Temporal lobe (tissue), 4 donors: ENCODE measurements at places on chromosomes 1 and 21. TPM values are rescaled to one million over a fixed set of nuclear protein-coding genes. Genes with fewer than 3 reads are reported as not detected.

PSEN2 gene
- total RNA-seq: 20.4 TPM

C1orf210 gene
- not detected for total RNA-seq

ZNF593OS gene
- not detected for total RNA-seq

B3GALNT2 gene
- total RNA-seq: 17.0 TPM

KRTAP12-2 gene
- not detected for total RNA-seq

GUCA2A gene
- total RNA-seq: not detected

FCER1G gene
- total RNA-seq: 1.2 TPM

RALGPS2 gene
- 48.2 TPM for total RNA-seq

GBP1 gene
- 0.49 TPM for total RNA-seq

SLC35F3 gene
- total RNA-seq: 2.5 TPM

FAM151A gene
- not detected for total RNA-seq

BSND gene
- not detected for total RNA-seq

NEXN gene
- total RNA-seq: 0.49 TPM

CHODL gene
- 2.0 TPM for total RNA-seq

FNDC5 gene
- total RNA-seq: 15.0 TPM

LAMB3 gene
- total RNA-seq: 0.74 TPM

HTR6 gene
- total RNA-seq: 0.25 TPM

TEDDM1 gene
- total RNA-seq: not detected

RHBDL2 gene
- total RNA-seq: under 0.01 TPM

FCRLA gene
- 0.49 TPM for total RNA-seq

TMEM54 gene
- total RNA-seq: 3.7 TPM

BMP8B gene
- total RNA-seq: 0.49 TPM

NEK2 gene
- 3.0 TPM for total RNA-seq

ADAMTS5 gene
- 1.7 TPM for total RNA-seq

FLG2 gene
- total RNA-seq: 0.25 TPM

KRTAP19-1 gene
- not detected for total RNA-seq

GJB5 gene
- total RNA-seq: not detected

ADAMTS4 gene
- 0.49 TPM for total RNA-seq

CYP4A11 gene
- total RNA-seq: under 0.01 TPM

RYR2 gene
- total RNA-seq: 23.8 TPM

TENT5C gene
- total RNA-seq: 4.2 TPM

AKT3 gene
- 219 TPM for total RNA-seq

TFAP2E gene
- 0.74 TPM for total RNA-seq

OR14I1 gene
- not detected for total RNA-seq

SAMSN1 gene
- total RNA-seq: 2.7 TPM

ZFP69B gene
- total RNA-seq: 18.9 TPM

F11R gene
- 6.6 TPM for total RNA-seq

BEST4 gene
- total RNA-seq: 0.49 TPM

FCRL6 gene
- total RNA-seq: 0.25 TPM

VWA5B1 gene
- total RNA-seq: under 0.01 TPM

CFAP74 gene
- total RNA-seq: 0.25 TPM
